PC-3 (cell line): ENCODE measurements at places on chromosomes 7 and 10. TPM values are rescaled to one million over a fixed set of nuclear protein-coding genes. Genes with fewer than 3 reads are reported as not detected.

The CPVL gene
- total RNA-seq, result 14.7 and 15.3 TPM in 2 replicates

The OR13A1 gene
- total RNA-seq, result 0.04 TPM in 1 of 2 replicates, not detected in the other

The CYP26C1 gene
- total RNA-seq, result 0.17 TPM in 1 of 2 replicates, not detected in the other

DNA sequence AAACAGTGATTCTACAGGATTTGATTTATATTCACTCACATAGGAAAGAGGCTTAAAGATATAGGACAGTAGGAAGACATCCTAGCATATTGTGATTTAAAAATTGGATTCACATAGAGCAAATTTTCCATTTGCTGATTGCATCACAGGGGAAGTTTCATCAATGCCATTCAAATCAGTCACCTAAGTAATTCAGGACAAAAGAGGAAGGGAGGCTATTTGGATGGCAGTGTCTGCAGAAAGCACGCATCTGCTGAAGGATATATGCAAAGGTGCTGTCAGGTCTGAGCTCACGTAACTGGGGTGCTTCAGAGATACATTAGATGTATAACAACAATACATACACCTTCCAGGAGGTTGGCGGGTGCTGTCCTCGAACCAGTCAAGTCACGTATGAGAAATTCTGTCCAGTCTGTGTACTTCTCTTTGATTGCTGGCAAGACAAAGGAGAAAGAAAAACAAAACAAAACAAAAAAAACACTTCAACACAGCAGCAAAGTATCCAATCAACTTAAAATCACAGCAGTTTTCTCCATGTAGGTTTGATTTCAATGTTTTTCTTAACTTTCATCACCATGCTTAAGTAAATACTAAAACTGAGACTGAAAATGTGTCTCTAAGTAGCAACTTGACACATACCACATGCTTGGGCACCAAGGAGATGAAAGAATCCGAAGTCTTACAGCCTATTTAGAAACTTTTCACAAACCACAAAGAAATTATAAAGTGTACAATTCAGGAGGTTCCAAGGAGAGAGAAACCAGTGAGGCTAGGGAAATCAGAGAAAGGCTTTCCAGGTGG is 125.1 kb downstream of the SFMBT2 start:
- no peak for DNase-seq

DNA sequence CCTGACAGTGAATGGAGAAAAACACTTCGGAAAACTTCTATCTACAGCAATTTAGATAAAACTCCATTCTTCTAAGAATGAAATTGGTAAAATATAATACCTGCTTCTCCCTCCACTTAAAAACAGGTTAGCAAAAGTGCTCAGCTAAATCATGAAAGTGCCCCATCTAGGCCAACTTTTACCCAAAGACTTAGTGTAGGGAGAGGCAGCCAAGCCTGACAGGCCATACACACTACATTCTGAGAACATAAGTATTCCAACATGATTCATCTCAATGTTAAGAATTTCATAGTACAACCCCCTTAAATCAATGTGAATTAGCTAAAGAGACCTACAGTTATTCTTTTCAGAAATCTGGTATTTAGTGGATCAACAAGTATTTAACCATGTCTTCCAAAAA is 7.2 kb downstream of the FAM3C start:
- DNase-seq, result no peak

GRCh38 chr7:135980012-135980551 is 2.9 kb upstream of the MTPN start:
- peak; percentile 33 for DNase-seq
